ENCODE measurements at places on chromosomes 1 and 21.

DNA sequence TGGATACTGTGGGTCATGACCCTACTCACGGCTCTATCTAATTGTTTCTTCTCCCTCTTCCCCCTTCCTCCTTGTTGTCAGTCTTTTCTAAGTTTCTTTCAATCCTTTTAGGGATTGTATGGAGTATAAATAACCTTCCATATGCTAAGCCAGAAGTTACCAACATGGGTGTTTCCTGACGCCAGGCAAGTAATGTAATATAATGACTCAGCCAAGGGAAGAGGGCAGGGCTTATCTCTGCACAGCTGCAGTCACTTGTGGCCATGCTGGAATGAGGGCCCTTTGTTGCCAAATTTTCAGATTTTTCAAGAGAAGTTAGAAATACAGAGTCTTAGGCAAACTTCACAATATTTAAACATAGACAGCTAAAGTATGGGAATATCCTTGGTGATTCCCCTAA lies 194.6 kb downstream of the ST6GALNAC3 start:
- DNase-seq, result no peak

DNA sequence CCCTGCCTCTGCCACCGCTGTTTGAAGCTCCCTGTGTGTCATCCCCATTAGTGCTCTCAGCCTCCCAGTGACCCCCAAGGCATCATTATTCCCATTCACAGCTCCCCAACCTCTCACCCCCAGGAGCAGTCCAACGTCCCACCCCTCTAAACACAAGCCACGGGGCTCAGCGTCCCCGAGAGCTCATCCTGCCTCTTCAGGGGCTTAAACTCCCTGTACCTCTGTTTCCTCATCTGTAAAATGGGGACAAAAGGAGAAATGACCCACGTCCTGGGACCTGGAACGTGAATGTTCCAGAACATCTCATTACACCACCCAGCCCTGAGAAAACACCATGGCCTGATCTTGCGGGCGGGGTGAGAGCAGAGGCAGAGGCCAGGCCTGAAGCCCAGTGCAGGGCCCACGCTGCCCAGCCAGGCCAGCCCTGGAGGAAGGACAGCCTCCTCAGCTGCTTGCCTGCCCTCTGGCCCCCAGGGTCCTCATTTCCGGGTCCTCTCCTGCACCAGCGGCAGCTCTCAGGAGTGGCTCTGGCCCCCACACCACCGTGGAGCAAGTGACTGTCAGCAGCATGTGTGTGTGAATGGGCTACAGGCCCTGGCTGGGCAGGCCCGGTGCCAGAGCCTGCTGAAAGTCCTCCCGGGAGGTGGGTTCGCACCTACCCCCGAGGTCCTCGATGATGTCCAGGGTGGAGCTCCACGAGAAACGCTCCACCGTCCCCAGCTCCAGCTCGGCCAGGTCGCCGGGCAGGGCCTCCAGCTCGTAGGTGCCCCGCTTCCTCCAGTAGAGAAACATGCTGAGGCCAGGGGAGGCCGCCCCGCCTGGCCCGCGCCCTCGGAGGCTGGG lies 14.1 kb upstream of the PLEKHG5 start:
- no peak for DNase-seq

- no peak for DNase-seq
These were observed 3.9 kb downstream of the KRTAP19-8 start for GRCh38 chr21:31034378-31034777.

- DNase-seq, result no peak
These were observed 34.5 kb upstream of the CD1D start for GRCh38 chr1:158146165-158146564.

GRCh38 chr1:2255420-2256369 lies 27.6 kb downstream of the SKI start:
- DNase-seq, result no peak

DNA sequence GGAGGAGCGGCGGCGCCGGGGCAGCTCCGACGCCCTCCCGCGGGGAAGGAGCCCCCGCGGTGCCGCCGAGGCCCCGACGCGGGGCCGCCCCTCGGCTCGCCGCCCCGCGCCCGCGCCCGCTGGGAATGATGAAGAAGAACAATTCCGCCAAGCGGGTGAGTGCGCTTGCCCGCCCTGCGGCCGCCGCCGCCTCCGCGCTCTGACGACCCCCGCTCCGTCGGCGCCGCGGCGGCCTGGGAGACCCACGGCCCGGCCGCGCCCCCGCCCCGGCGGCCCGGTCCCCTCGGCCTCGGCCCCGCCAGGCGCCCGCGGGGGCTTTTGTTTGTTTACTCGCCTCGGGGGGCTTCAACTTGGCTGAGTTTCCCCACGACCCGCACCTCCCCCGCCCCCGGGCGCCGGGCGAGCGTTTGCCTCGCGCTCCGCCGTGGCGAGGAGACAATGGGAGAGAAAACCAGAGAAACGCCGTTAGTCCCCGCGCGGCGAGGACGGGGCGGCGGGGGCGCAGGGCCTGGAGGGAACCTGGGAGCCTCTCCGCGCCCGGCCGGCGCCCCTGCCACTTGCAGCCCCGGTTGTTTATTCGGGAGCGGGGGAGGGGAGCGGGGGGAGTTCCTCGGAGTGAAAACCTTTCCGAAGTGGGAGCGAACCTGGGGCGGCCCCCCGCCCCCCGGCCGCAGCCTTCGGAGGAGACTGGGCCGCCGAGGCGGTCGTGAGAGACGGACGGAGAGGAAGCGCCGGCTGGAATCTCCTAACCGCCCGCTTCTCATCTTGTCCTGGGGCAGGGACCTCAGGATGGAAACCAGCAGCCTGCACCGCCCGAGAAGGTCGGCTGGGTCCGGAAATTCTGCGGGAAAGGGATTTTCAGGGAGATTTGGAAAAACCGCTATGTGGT lies 661 bp downstream of the PLEKHO1 start:
- DNase-seq, result peak; percentile 75

GRCh38 chr1:193013005-193013404 lies 46.2 kb downstream of the UCHL5 start:
- no peak for DNase-seq

- peak; percentile 46 for DNase-seq
These were observed 738 bp upstream of the CDC42BPA start for GRCh38 chr1:227318853-227319607.

GRCh38 chr1:226600254-226600653 lies 51.7 kb downstream of the STUM start:
- no peak for DNase-seq

GRCh38 chr1:8396786-8397406 lies 79.0 kb downstream of the SLC45A1 start:
- DNase-seq, result no peak

GRCh38 chr1:114388432-114389003 lies 122.5 kb downstream of the TRIM33 start:
- no peak for DNase-seq
